AML-193 (cell line): ENCODE measurements at places on chromosomes 5 and 9.

- DNase-seq, result no peak
Measured at GRCh38 chr9:12739014-12739652, 35.7 kb upstream of the LURAP1L start.

DNA sequence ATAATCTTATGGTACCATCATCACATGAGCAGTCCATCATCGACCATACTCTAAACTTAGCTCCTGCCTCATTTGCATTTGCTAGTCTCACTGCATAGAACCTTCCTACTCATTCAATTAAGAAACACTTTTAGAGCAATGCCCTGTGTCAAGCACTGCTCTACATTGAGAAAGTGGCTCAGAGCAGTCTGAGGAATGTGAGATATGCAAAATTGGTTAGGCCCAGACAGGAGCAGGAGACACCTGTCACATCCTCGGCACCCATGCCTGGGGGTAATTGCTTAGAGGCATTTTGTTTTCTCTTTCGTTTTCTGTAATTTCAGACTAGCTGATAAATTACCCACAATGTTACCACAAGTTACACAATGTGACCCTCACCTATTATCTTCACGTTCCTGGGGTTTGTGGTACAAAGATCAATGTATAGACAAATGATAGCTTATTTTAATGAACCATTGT, 4.9 kb upstream of the RARS1 start:
- DNase-seq, result no peak

GRCh38 chr9:22052376-22052945, 43.4 kb upstream of the CDKN2B start:
- DNase-seq, result no peak

- DNase-seq, result no peak
Measured at GRCh38 chr5:168863021-168863420, 283.9 kb upstream of the PANK3 start.

- no peak for DNase-seq
Measured at GRCh38 chr5:73968729-73969128, 342.7 kb downstream of the ARHGEF28 start.
